ENCODE measurements at places on chromosomes 3 and 15. TPM values are rescaled to one million over a fixed set of nuclear protein-coding genes. Genes with fewer than 3 reads are reported as not detected.

DNA sequence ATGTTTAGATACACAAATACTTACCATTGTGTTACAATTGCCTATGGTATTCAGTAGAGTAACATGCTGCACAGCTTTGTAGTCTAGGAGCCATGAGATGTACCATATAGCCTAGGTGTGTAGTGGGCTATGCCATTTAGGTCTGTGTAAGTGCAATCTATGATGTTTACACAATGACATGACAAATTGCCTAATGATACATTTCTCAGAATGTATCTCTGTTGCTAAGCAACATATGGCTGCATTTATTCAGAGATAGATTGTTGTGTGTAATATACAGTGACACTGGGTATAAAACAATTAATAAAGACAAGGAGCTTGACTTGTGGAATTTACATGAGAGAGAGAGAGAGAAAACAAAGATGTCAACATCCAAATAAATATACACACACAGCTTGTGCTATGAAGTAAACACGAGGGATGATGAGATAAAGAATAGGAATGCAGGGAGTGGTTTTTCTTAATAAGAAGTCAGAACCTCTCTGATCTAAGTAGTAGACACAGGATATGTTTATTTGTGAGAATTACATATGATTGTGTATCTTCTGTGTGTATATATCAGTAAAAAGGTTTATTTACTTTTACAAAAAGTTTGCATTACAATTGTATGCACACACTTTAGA is 110.0 kb downstream of the KCNAB1 start:
- H3K4me1 ChIP-seq, result no peaks in the 10 kb centered on the region
- no peak overlapping the region for H3K4me3 ChIP-seq
- H3K27me3 ChIP-seq, result peaks cover 3% of the 10 kb centered on the region

DNA sequence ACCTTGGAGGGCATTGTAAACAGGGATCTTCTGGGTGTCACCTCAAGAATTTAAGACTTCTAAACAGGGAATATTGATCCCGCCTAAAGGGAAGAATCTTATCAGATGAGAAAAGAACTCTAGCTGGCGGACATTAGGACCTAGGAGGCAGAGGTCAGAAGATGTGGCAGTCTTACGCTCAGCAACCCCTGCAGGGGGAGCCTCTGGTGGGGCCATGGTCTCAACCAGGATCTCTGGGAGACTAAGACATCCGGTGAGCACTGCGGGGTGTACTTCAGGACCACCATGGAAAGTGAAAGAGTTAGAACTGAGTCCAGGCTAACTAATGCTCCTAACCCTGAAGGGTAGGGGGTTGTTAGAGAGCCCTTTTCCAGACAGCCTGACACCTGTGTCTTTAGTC is 295.2 kb downstream of the VGLL3 start:
- no peak for DNase-seq
- H3K4me3 ChIP-seq, result no peak overlapping the region
- H3K4me1 ChIP-seq, result no peaks in the 10 kb centered on the region
- no peak overlapping the region for H3K27ac ChIP-seq
- H3K27me3 ChIP-seq, result no peaks in the 10 kb centered on the region

DNA sequence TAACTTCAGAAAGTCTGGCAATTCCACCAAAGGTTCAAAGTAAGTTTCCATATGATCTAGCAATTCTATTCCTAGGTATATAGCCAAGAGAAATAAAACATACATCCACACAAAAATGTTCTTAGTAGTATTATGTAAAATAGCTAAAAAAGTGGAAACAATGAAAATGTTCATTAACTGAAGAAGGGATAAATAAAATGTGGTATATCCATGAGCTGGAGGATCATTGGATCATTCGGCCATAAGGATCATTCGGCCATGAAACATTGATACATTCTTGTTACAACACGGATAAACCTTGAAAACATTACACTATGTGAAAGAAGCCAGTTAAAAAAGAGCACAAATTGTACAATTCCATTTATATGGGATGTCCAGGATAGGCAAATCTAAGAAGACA is 2.4 kb downstream of the KPNA4 start:
- H3K27me3 ChIP-seq, result no peaks in the 10 kb centered on the region
- no peak overlapping the region for H3K27ac ChIP-seq
- no peaks in the 10 kb centered on the region for H3K36me3 ChIP-seq
- H3K4me1 ChIP-seq, result no peaks in the 10 kb centered on the region
- no peak for DNase-seq

SRPRB gene
- 28.8 TPM for polyA plus RNA-seq

GRCh38 chr3:101963902-101964362 is 114.6 kb downstream of the NFKBIZ start:
- no peak overlapping the region for H3K27ac ChIP-seq
- H3K4me3 ChIP-seq, result no peak overlapping the region
- no peaks in the 10 kb centered on the region for H3K27me3 ChIP-seq
- peak; percentile 78 for DNase-seq

DNA sequence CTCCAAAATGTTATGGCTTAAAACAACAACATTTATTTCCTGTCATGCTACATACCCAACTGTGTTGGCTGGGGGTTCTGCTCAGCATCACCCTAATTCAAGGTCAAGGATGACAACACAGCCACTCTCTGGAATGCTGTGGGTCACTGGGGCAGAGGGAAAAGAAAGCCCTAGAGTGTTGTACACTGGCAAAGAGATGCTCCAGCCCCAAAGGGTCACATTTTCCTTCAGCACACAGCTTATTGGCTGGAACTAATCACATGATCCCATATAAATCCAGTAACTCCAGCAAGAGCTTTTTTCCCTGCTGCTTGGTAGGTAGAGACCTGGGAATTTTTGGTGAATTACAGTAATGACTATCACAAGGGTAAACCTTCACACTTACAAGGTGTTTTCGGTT is 1041.4 kb downstream of the NTRK3 start:
- no peak overlapping the region for H3K4me3 ChIP-seq
- H3K27ac ChIP-seq, result no peak overlapping the region
- H3K27me3 ChIP-seq, result no peaks in the 10 kb centered on the region
- DNase-seq, result no peak

GRCh38 chr15:92454555-92455105 is 60.9 kb downstream of the ST8SIA2 start:
- H3K27me3 ChIP-seq, result no peaks in the 10 kb centered on the region
- H3K4me1 ChIP-seq, result no peaks in the 10 kb centered on the region
- no peak overlapping the region for H3K4me3 ChIP-seq
- no peaks in the 10 kb centered on the region for H3K36me3 ChIP-seq
- H3K27ac ChIP-seq, result no peak overlapping the region
- DNase-seq, result no peak

DNA sequence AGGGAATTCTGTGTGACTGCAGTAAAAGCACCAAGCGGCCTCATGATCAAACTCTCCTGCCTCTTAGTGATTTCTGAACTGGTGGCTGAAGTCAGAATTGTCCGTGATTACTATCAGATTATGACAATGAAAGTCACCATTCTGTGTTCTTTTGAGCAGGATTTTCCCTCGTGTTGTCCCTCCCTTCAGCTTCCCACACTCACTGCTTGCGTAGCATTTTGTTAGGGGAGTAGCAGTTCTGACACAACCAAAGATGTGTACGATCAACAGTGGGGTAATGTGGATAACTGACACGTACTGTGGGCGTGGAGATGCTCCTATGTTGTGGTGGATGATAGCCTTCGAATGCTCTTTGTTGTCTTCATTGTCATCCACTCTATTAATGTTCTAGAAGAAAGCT is 67.8 kb upstream of the ICE2 start:
- H3K36me3 ChIP-seq, result peaks cover 2% of the 10 kb centered on the region
- H3K27me3 ChIP-seq, result no peaks in the 10 kb centered on the region
- no peaks in the 10 kb centered on the region for H3K4me1 ChIP-seq
- H3K27ac ChIP-seq, result no peak overlapping the region
- no peak overlapping the region for H3K4me3 ChIP-seq

- no peak overlapping the region for H3K4me3 ChIP-seq
- H3K36me3 ChIP-seq, result peaks cover 31% of the 10 kb centered on the region
- DNase-seq, result no peak
- no peak overlapping the region for H3K27ac ChIP-seq
- peaks cover 28% of the 10 kb centered on the region for H3K4me1 ChIP-seq
- H3K27me3 ChIP-seq, result no peaks in the 10 kb centered on the region
Observed at GRCh38 chr15:60384526-60385126, 13.2 kb downstream of the ANXA2 start.

DNA sequence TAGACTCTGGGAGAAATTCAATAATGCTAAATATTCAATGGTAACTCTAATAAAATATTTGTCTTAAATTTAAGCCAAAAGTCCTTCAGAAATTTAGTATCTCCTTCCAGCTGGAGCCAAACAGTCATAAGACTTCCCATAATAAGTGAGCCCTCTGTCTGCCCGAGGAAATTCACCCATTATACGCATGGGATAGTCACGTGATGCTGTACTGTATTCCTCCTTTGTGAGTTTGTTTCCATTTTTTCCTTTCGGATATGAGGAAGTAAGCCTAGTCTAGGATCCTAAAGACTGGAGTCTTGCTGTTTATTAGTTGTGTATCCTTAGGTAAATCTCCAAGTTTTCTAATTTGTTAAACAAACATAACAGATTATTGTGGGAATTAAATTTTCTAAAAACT is 110.4 kb upstream of the PLAAT1 start:
- H3K4me1 ChIP-seq, result no peaks in the 10 kb centered on the region
- H3K36me3 ChIP-seq, result no peaks in the 10 kb centered on the region
- no peak overlapping the region for H3K4me3 ChIP-seq
- no peak overlapping the region for H3K27ac ChIP-seq
- H3K27me3 ChIP-seq, result no peaks in the 10 kb centered on the region
- DNase-seq, result no peak

DNA sequence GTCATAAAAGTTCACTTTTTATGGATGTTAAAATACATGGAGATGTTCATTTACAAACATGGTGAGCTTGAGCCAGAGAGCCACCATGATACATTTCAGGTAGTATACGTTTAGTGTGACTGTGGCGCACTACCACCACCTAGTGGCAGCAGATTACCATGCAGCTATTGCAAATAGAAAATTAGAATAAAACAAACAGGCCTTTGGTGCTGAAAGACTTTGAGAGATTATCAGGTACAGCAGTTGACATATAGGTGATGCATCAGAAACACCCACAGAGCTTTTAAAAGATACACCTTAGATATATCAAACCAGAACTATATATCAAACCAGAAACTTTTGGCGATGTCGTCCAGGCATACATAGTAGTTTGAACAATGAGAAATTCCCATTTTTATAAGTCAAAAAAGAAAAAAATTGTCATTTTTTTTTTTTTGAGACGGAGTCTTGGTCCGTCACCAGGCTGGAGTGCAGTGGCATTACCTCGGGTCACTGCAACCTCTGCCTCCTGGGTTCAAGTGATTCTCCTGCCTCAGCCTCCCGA is 42.0 kb upstream of the ICE2 start:
- peaks cover 10% of the 10 kb centered on the region for H3K4me1 ChIP-seq
- peak; percentile 77 for DNase-seq
- H3K27ac ChIP-seq, result no peak overlapping the region
- H3K4me3 ChIP-seq, result no peak overlapping the region

MESP2 gene
- polyA plus RNA-seq, result 0.32 TPM

DNA sequence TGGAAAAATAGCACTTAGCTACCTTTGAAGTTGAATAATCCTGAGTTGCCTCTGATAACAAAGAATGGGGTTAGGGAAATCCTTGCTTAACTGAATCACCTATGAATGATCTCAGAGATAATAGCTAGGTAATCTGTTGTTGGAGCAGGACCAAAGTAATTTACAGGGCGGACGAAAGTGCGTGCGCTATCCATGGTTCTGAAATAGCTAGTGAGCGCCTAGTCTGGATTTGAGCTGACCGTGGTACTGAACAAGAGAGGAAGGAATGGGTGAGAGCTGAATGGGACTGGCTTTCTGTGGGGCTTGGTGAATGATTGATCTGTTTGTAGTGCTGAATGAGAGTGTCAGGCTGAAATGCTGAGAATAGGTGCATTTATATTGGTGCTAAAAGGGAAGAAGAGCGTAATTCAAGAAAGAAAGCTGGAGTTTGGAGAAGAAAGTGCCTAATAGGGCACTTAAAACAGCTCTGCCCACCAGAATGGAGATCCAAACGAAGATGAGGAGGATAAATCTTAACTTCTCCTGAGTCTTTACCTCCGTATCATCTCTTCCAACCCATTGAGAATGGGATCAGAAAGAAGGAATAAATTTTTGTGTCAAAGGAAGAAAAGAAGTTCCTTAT is 10.1 kb downstream of the SCN10A start:
- no peak overlapping the region for H3K27ac ChIP-seq
- no peaks in the 10 kb centered on the region for H3K27me3 ChIP-seq
- peak; percentile 74 for DNase-seq
- no peaks in the 10 kb centered on the region for H3K4me1 ChIP-seq
- H3K4me3 ChIP-seq, result no peak overlapping the region
- no peaks in the 10 kb centered on the region for H3K36me3 ChIP-seq

ATP13A5 gene
- polyA plus RNA-seq, result not detected

LOXL1 gene
- 332 TPM for polyA plus RNA-seq

- H3K36me3 ChIP-seq, result no peaks in the 10 kb centered on the region
- DNase-seq, result no peak
- H3K27ac ChIP-seq, result no peak overlapping the region
- H3K4me1 ChIP-seq, result no peaks in the 10 kb centered on the region
Observed at GRCh38 chr3:168476360-168476980, 380.7 kb upstream of the GOLIM4 start.

- H3K27me3 ChIP-seq, result peaks cover 2% of the 10 kb centered on the region
- no peaks in the 10 kb centered on the region for H3K36me3 ChIP-seq
- H3K27ac ChIP-seq, result no peak overlapping the region
- no peaks in the 10 kb centered on the region for H3K4me1 ChIP-seq
- no peak overlapping the region for H3K4me3 ChIP-seq
- no peak for DNase-seq
Observed at GRCh38 chr15:92602267-92602593, 53.3 kb downstream of the FAM174B start.

BFSP2 gene
- polyA plus RNA-seq, result not detected

GRCh38 chr3:18902081-18902793 is 246.1 kb upstream of the KCNH8 start:
- DNase-seq, result no peak
- no peaks in the 10 kb centered on the region for H3K4me1 ChIP-seq
- no peak overlapping the region for H3K27ac ChIP-seq

MESP1 gene
- 0.13 TPM for polyA plus RNA-seq

DOCK3 gene
- polyA plus RNA-seq, result 0.10 TPM

RAP2B gene
- 6.1 TPM for polyA plus RNA-seq

DNA sequence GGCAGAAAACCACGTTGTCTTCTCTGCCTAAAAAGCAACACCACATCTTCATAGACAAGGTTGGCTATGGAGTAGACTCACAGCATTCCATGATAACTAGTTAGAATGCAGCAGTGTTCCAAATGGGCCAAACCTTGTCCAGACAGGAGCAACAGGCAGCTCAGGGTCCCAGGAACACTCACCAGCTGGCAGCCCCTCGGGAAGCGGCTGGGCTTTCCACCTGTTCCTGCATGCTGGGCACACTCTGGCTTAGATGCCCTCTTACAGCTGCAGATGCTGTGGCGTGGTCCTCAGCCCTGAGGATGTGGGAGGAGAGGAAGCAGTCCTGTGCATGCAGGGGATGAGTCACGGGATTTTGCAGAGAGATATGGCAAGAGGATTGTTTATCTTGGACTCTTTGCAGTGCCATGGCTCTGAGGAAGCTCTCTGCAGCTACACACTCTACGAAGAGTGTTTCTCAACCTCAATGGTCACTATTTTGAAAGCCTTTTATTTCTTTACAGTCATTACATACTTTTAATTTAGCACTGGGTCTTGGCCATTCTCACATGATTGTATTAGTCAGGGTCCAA is 11.3 kb downstream of the NRROS start:
- H3K4me3 ChIP-seq, result no peak overlapping the region
- peaks cover 2% of the 10 kb centered on the region for H3K4me1 ChIP-seq
- no peak overlapping the region for H3K27ac ChIP-seq
- DNase-seq, result peak; percentile 98
- no peaks in the 10 kb centered on the region for H3K36me3 ChIP-seq

- DNase-seq, result no peak
- no peaks in the 10 kb centered on the region for H3K36me3 ChIP-seq
- no peak overlapping the region for H3K27ac ChIP-seq
- H3K4me1 ChIP-seq, result peaks cover 2% of the 10 kb centered on the region
- peaks cover 74% of the 10 kb centered on the region for H3K27me3 ChIP-seq
Observed at GRCh38 chr3:184377374-184377773, 633 bp downstream of the THPO start.
